Adipose tissue (tissue), 3 donors: ENCODE measurements at places on chromosomes 12 and 14. TPM values are rescaled to one million over a fixed set of nuclear protein-coding genes. Genes with fewer than 3 reads are reported as not detected.

The SSTR1 gene
- 1.2 TPM for polyA plus RNA-seq

The SOAT2 gene
- 0.09 TPM for polyA plus RNA-seq

The CFAP54 gene
- 0.09 TPM for polyA plus RNA-seq

The RTL1 gene
- 0.01 TPM for polyA plus RNA-seq

The ZFC3H1 gene
- 9.0 TPM for polyA plus RNA-seq

The CIROP gene
- polyA plus RNA-seq = 0.56 TPM

The ASCL1 gene
- not detected for polyA plus RNA-seq

The GPR84 gene
- polyA plus RNA-seq = 1.0 TPM

The PIWIL1 gene
- not detected for polyA plus RNA-seq

The GDF3 gene
- 0.24 TPM for polyA plus RNA-seq

The ADCY6 gene
- polyA plus RNA-seq = 62.3 TPM

The MTHFD1 gene
- 43.2 TPM for polyA plus RNA-seq

The MEG3 gene
- 60.4 TPM for polyA plus RNA-seq
